ENCODE measurements at places on chromosomes 11 and 22. TPM values are rescaled to one million over a fixed set of nuclear protein-coding genes. Genes with fewer than 3 reads are reported as not detected.

Gene HEPHL1
- total RNA-seq, result not detected

Gene FDXACB1
- total RNA-seq, result 2.7 TPM

Gene CNTN5
- not detected for total RNA-seq

Gene TESMIN
- total RNA-seq, result 5.0 TPM

Gene P2RY6
- 1.8 TPM for total RNA-seq

DNA sequence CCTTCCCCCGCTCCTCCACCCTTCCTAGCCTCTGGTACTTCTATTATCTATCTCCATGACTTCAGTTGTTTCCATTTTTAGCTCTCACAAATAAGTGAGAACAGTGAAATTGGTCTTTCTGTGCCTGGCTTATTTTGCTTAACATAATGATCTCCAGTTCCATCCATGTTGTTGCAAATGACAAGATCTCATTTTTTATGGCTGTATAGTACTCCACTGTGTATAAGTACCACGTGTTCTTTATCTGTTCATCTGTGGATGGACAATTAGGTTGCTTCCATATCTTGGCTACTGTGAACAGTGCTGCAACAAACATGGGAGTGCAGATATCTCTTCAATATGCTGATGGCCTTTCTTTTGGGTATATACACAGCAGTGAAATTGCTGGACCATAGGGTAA, 6.9 kb upstream of the ABCC8 start:
- H3K27me3 ChIP-seq, result no peaks in the 10 kb centered on the region
- H3K4me3 ChIP-seq, result no peak overlapping the region
- no peak for DNase-seq
- H3K36me3 ChIP-seq, result no peaks in the 10 kb centered on the region
- no peaks in the 10 kb centered on the region for H3K4me1 ChIP-seq

DNA sequence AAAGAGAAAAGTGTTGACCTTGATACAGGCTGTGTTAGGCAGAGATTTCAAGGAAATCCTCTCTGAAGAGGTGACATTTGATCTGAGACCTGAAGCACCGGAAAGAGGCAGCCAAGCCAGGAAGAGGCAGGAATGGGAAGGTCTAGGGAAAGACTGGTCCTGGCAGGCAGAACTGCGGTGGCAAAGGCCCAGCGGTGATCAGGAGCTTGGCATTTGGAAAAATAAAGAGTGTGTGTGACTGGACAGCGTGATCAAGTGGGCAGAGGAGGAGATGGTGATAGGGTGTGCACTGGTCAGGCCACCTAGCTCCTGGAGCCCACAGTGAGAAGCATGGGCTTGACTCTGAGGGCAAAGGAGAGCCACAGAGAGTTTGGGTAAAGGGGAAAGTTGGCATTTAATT, 27.2 kb upstream of the GAB4 start:
- H3K4me3 ChIP-seq, result no peak overlapping the region
- no peaks in the 10 kb centered on the region for H3K4me1 ChIP-seq
- no peaks in the 10 kb centered on the region for H3K27me3 ChIP-seq
- H3K27ac ChIP-seq, result no peak overlapping the region
- H3K36me3 ChIP-seq, result no peaks in the 10 kb centered on the region

GRCh38 chr11:64264371-64264852, 13.1 kb downstream of the PLCB3 start:
- no peak overlapping the region for H3K4me3 ChIP-seq
- no peak overlapping the region for H3K27ac ChIP-seq

DNA sequence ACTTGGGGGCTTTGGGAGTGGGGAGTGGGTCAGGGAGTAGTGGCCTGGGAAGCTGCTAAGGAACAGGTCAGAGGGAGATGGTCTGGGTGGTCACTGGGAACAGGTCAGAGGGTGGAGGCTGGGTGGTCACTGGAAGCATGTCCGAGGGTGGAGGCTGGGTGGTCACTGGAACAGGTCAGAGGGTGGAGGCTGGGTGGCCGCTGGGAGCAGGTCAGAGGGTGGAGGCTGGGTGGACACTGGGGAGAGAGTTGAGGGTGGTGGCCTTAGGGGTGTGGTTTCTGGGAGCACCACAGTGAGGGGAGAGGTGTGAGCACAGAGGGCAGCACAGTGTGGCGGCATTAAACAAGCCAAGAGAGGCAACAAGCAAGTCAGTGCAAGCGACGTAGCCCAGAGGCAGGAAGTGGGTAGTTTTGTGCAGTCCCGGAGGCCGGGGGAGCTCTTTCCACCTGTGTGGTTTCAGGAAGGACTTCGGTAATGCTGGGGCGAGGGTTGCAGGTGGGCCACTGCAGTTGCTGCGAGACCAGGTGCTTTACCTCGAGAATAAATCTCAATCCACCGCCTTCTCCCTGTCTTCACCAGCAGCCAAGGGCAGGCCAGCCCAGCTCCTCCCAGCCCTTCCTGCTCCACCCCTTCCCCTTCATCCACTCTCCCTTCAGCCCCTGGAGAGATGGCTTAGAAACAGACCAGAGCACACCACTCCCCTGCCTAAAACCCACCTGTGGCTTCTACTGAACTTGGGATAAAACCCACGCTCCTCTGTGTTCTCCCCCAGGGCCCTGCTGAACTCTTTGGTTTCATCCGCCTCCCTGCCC, 3.2 kb upstream of the CACNA1I start:
- no peak overlapping the region for H3K27ac ChIP-seq
- no peaks in the 10 kb centered on the region for H3K36me3 ChIP-seq
- H3K27me3 ChIP-seq, result no peaks in the 10 kb centered on the region
- peak; percentile 35 for DNase-seq
- peaks cover 17% of the 10 kb centered on the region for H3K4me1 ChIP-seq
- H3K4me3 ChIP-seq, result peak overlapping the region; percentile 41

DNA sequence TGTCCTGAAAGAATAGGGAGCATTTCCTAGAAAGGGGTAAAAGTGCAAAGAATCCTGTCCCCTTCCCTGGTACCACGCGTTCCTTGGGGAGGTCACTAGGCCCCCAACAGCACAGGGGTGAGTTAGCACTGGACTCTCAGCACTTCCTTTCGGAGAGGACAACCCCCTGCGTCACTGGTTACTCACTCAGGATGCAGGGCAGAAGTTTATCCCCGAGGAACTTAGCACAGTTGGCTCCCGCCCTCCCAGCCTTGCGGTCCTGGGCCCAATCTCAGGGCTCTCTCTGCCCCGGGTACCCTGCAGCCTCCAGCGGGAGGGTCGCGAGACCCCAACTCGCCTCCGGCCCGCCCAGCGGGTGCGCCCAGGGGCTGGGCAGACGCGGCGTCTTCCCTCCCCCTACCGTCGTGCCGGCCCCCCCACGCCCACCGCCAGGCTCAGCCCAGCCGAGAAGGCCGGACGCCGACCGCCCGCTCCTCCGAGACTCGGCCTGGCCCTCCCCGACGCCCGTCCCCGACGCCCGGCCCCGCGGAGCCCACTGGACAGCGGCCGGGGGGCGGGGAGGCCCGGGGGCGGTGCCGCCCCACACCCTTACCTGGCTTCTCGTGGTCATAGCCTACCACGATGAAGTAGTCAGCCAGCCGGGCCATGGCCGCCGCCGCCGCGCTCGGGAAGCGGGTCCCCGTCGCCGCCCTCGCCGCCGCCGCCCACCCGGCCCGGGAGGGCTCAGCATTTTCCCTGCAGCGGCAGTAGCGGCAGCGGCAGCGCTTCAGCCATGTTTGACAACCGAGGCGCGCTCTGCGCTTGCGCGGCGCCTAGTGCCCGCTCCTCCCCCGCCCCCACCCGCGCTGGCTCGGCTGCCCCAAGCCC, at the start of gene SBF2:
TSS of gene SBF2 (minus strand) at position 797 of the 867 bp plus-strand sequence. CDS start at position 647, 150 bp downstream.
- H3K4me1 ChIP-seq, result peaks cover 16% of the 10 kb centered on the region
- H3K27me3 ChIP-seq, result no peaks in the 10 kb centered on the region
- no peaks in the 10 kb centered on the region for H3K36me3 ChIP-seq
- peak within 1 kb of the TSS; percentile 73 for H3K4me3 ChIP-seq

Data from naive thymus-derived CD4-positive, alpha-beta T cell (primary cell).